Activated naive CD4-positive, alpha-beta T cell treated with anti-CD3 and anti-CD28 coated beads, Interleukin-2, amount 50 U/mL, for 16 hours (primary cell): ENCODE measurements at places on chromosomes 7 and 10.

- DNase-seq, result peak; percentile 21
Measured at GRCh38 chr10:103493916-103494877, 692 bp downstream of the NEURL1 start.

DNA sequence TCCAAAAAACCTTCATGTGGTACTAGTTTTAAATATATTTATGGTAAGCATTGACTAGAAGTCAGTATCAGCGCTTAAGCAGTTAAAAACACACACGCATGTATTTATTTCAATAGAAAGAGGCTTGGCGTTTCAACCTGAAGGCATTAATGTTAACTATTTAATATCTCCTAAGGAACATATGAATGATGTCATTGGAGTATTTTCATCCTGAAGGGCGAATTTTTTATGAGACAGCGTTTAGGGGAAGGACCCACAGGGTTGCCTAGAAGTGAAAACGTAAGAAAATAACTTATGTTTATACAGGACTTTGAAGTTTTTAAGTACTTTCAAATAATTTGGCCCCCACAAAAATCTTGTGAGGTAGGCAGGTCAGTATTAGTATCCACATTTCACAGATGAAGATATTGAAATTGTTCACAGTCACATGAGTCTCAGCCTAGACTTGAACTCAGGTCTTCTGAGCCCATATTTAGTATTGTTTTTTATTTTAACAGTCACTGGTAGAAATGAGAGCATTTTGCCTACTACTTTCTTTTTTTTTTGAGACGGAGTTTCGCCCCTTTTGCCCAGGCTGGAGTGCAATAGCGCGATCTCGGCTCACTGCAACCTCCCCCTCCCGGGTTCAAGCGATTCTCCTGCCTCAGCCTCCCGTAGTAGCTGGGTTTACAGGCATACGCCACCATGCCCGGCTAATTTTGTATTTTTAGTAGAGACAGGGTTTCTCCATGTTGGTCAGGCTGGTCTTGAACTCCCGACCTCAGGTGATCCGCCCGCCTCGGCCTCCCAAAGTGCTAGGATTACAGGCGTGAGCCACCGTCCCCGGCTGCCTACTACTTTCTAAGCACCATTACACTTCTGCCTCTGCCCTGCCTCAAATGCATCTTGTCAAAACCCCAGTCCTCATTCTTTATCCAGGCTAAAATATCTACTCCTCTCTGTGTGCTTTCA lies 1.8 kb downstream of the SLK start:
- no peak for DNase-seq

DNA sequence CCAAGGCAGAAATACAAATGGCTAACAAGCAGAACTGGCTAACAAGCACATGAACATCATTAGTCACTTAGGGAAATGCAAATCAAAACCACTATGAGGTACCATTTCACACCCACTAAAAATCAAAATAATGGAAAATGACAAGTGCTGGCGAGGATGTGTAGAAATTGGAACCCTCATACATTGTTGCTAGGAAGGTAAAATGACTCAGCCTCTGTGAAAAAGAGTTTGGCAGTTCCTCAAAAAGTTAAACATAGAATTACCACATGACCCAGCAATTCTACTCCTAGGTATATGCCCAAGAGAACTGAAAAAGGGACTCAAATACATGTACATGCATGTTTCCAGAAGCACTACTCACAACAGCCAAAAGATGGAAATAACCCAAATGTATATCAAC lies 52.8 kb upstream of the ANAPC16 start:
- no peak for DNase-seq

DNA sequence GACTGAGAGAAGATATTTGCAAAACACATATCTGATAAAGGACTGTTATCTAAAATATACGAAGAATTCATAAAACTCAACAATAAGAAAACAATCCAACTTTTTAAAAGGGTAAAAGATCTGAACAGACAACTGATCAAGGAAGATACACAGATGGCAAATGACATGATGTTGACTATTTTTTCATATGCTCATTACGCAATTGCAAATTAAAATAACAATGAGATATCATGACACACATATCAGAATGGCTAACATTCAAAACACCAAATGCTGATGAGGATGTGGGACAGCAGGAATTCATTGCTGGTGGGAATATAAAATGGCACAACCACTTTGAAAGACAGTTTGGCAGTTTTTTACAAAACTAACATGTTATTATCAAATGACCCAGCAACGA lies 8.9 kb downstream of the DENND11 start:
- DNase-seq, result no peak

- no peak for DNase-seq
Measured at GRCh38 chr10:72140174-72140573, 51.8 kb upstream of the SPOCK2 start.

- DNase-seq, result no peak
Measured at GRCh38 chr10:22665329-22665728, 49.0 kb downstream of the PIP4K2A start.

GRCh38 chr7:55641811-55642210 lies 69.5 kb upstream of the VOPP1 start:
- no peak for DNase-seq

- no peak for DNase-seq
Measured at GRCh38 chr7:81064426-81064825, 145.6 kb upstream of the SEMA3C start.

DNA sequence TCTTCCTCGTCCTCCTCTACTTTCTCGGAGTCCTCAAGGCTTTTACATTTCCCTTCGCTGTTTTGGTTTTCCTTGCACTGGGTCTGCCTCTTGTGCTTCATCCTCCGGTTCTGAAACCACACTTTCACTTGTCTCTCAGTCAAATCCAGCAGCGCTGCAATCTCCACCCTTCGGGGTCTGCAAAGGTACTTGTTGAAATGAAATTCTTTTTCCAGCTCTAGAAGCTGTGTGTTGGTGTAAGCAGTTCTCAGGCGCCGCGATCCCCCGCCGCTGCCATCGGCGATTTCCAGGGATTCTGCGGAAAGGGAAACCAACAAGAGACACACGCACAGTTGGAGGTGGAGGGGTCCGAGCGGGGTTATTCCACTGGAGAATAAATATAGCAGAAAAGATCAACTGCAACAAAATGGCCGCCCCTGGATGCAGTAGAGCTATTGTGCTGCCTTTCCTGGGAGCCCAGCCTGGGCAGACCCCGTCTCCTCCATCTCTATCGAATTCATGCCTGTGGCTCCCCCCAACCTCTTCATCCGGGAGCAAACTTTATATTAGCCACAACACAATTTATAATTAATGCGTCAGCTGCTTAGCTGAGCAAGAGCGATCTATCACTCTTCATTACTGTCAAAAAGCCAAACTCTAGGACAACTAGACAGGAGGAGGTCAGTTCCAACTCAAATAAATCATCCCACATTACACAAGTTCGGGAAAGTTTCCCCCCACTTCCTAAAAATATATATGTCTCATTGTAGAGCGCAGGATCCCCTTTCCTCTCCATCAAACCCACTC lies 1.1 kb downstream of the HOXA2 start:
- no peak for DNase-seq

GRCh38 chr10:2214092-2214491 lies 476.8 kb upstream of the ADARB2 start:
- DNase-seq, result no peak

GRCh38 chr10:70376436-70377378 lies 5.7 kb downstream of the LRRC20 start:
- DNase-seq, result no peak

GRCh38 chr10:62755662-62756653 lies 48.6 kb upstream of the ADO start:
- DNase-seq, result no peak

DNA sequence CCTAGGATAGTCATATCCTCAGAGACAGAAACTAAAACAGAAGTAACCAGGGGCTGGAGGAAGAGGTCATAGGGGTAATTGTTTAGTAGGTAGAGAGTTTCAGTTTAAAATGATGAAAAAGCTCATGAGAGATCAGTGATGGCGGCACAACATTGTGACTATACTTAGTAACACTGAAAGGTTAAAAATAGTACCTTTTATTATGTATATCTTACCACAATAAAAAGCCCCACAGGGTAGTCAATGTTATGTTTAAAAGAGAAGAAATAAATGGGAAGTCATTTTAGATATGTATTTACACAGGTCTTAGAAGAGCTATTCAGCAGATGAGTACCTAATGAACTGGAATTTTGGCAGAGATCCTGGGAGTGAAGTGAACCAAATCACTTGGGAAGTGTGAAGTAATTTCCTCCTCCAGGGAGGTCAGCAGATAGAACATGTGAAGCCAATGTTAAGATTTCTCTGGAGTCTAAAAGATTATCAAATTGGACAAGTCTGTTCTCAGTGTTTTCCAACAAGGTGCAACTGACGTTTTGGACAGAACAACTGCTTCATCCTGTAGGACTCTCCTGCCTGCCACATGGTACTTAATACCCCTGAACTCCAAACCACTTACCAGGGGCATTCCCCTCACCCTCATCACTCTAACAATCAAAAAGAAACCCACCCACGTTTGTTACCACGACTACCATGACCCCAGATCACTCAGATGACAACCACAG lies 6.4 kb downstream of the CDCA7L start:
- peak; percentile 61 for DNase-seq

GRCh38 chr10:105023211-105024111 lies 382.4 kb downstream of the SORCS3 start:
- DNase-seq, result no peak

DNA sequence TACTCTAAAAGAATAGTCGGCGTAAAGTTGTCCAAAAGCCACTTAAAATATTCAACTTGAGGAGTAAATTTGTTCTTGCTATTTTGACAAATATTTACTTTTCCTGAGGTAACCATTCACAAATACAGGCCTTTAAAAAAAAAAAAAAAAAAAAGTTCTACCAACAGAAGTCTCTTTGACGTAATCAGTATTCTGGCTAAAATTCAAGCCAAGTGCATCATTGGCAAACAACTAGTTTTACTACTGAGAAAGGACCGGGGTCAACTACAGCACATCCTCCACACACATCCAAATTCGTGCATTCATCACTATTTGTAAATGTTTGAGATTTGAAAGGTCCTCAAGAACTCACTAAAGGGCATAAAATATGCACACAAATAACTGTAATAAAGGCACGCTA lies 2.0 kb downstream of the OAT start:
- DNase-seq, result no peak

DNA sequence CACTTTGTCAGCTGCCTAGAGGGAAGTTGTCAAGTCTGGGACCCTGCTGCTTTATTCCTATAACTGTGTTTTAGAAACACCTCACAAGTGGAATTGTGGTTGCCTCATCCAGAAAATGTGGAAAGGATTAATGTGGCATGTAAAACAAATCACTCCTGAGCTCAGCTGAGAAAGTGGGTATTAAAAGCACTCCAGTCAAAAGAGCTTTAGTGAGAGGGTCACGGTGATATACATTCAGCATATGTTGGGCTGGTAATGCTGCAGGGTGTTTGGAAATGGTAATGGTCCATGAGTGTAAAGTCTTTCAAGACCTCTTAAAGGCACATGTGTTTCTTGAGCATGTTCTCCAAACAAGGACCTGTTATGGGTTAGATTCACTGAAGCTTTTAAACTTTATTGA lies 318.2 kb upstream of the MEOX2 start:
- DNase-seq, result no peak

- DNase-seq, result no peak
Measured at GRCh38 chr7:78691584-78691983, 761.9 kb downstream of the MAGI2 start.

GRCh38 chr10:116715839-116716377 lies 26.5 kb downstream of the HSPA12A start:
- no peak for DNase-seq

- DNase-seq, result no peak
Measured at GRCh38 chr7:132639983-132640382, 63.7 kb upstream of the PLXNA4 start.

GRCh38 chr7:74325210-74325565 lies 36.0 kb downstream of the CLIP2 start:
- no peak for DNase-seq

GRCh38 chr10:4217653-4218052 lies 432.6 kb upstream of the KLF6 start:
- no peak for DNase-seq
